Stimulated activated CD8-positive, alpha-beta memory T cell treated with anti-CD3 and anti-CD28 coated beads, Interleukin-15, amount 100 ng/mL, for 4 hours (primary cell): ENCODE measurements at places on chromosomes 2 and 18.

GRCh38 chr18:7363338-7363737 is 132.4 kb downstream of the LRRC30 start:
- no peak for DNase-seq

GRCh38 chr2:111905990-111906735 is 7.8 kb downstream of the MERTK start:
- no peak for DNase-seq

DNA sequence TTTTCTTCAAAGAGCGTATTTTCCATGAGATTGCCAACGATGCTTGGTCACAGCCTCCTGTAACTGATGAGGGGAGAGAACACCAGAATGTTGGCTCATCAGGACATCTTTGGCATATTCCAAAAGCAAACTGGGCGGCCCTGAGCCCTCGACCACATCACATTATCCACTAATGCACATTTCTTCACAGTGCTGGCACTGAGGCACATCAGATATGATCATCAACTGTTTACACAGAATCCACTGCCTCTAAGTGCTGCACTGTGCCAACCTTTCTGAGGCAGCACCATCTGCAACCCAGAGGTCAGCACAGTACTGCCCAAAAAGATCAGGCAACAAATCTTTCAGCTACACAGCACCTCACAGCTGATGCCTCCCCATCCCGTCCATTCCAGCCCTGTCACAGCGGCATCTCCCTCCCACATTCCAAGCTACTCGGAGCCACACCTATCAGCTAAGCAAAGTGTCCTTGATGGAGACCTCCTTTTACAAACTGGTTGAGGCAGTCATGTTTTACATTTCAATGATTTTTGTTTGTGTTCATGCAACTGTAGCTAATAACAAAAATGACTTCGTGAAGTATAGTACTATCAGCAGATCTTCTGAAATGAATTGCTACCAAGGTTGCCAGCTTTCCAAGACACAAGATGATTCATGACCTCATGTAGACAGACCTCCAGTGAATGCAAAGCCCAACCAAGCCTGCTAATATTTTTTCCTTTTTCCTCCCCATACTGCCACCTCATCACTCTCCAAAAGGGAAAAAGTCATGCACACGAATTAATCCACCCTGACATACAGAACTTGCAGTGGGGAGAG is 32.3 kb downstream of the MYO5B start:
- no peak for DNase-seq

DNA sequence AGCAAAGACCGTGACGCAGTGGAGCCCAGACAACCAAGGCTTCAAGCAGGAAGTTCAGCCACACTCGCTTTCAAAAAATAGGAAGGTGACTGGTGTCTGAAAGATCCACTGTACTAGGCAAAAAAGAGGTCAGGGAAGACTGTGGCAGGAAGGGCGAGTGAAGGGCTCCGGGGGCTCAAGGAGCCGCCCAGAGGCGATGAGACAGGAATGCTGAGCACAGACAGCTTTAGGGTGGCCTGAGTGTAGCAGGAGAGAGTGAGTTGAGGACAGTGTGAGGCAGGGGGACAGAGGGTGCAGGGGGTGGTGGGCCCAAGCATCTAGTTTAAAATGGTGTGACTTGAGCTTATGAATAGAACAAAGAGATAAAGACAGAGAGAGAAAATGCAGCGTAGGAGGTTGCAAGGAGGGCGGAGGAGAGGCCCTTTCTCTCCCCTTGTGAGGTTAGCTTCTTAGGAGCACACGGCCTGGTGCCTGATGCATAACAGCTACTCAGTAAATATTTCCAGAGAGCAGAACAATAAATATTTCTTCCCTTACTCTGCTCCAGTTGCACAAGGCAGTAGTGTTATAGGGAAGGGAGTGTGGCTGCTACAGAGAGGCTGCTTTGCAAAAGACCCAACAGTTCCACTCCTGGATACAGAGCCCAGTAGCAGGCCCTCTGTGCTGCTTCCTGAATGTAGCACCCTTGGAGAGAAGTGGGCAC is 789.7 kb upstream of the RAB6C start:
- DNase-seq: no peak

DNA sequence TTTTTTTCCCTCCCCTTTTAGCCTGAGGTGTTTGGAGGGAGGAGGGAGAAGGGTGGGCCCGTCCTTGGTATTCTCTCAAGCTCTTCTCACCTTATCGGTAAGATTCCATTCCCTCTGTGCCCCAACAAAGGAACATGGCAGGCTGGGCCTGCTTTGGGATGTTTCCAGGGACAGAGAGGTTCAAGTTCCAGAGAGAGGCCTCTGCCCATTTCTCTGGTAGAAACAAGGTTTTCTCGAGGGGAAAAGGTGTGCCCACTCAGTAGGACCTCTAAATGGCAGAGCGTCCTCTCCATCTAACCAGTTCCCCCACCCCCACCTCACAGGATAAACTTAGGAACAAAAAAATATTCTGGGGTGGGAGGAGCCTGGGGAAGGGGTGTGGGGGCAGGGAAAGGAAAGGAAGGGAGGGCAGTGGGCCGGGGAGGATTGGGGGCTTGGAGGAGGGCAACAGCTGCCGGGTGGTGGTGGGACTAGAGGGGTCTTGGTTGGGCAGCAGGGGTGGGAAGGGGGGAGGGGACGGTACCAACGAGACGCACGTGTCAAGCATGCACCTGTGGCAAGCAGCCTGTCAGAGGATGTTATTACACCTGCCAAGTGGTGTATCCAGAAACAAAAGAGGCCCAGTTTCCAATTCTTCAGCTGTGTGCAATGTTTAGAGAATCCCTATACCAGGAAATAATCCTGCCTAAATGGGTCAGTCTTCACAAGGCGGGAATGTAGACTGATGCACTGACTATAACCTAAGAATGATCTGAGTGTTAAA is 2.1 kb downstream of the PCBP1 start:
- DNase-seq: no peak

DNA sequence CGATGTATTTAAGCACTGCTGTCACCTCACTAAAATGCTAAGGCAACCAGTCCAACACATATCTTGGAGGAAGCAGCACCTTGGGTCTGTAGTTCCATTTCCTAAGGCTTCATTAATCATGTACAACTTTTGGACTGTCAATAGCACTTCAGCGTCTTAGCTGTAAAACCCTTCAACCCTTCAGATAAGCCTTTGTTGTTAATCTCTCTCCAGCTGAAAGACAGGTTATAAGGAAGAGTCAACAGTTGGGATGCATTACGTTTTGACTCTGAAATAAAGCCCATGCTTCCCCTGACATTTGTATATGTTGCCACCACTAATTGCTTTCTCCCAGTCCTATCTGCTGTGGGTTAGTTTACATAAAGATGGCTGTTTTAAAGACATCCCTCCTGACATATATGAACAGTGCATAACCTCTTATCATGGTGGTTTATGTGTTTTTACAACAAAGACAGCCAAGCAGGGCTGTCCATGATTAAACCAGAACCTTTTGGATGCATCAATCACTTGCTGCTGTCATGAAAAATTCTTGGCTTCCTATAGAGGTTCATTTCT is 81.5 kb downstream of the EPHA4 start:
- DNase-seq: no peak

DNA sequence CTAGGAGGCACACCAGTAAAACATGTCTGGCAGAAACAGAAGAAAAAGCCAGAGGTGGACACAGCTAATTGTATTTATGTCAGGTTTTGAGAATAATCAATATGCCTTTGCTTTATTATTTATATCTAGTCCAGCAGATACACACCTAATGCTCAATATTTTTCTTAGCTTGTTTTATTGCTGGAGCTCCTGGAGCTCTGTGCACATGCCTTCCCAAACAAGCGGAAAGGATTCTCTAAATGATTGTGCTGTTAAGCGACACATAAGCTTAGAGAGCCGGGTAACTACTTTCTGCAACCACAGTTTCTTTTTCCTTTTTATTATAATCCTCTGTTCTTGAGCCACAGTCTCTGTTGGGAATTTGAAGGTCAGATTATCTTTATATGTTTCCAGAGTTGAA is 177.3 kb upstream of the ST6GAL2 start:
- DNase-seq: no peak

DNA sequence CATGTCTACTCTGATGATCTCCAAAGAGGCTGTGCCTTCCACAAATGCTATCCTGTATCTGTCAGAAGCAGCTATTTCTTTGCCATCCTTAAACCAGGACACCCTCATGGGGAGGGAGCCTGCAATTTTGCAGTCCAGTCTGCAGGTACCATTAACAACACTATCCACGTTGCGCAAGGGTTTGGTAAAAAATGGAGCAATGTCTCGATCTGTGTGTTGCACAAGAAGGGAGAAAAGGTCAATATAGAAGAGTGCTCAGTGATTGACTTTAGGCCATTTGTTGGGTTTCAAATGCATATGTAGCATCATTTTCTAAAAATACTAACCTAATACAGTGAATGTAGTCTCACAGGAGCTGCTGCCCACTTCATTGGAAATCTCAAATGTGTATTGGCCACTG is 74.3 kb downstream of the TTN start:
- no peak for DNase-seq

- no peak for DNase-seq
Observed at GRCh38 chr2:43541165-43541564, 54.7 kb downstream of the THADA start.

DNA sequence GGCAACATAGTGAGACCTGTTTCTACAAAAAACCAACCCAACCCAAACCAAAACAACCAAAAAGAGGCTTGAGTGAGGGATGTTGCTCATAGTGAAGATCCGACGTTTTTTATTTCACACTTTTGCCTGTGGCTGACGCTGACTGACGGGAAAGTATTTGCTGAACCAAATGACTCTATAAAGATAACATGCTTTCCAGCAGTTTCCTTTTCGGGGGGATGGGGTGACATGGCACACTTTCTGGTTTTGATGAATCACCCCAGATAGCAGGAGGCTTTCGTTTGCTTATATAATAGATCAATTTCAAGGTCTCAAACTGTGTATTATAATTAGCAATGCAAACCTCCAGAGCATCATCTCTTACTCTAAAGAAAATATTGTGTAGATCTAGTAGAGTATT is 150.8 kb downstream of the AQP4 start:
- DNase-seq: no peak

DNA sequence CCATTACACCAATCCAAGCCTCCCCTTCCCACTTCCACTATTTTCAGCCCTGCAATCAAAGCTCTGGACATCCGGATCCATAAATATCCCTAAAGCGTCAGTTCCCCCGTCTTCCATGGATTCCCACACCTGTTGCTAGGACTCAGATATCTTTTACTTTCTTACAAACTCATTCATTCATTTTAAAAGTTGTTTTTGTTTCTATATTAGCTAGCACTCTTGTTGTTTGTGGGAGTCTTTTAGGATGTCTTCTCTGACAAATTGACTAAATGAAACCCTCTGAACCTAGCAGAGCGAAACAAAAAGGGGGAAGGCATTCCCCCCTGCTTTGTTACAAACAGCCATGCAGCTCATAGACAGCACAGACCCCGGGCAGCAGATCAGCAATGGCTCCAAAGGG is 9.0 kb upstream of the NBAS start:
- no peak for DNase-seq

GRCh38 chr2:116545286-116546068 is 1269.0 kb upstream of the DDX18 start:
- DNase-seq: no peak

DNA sequence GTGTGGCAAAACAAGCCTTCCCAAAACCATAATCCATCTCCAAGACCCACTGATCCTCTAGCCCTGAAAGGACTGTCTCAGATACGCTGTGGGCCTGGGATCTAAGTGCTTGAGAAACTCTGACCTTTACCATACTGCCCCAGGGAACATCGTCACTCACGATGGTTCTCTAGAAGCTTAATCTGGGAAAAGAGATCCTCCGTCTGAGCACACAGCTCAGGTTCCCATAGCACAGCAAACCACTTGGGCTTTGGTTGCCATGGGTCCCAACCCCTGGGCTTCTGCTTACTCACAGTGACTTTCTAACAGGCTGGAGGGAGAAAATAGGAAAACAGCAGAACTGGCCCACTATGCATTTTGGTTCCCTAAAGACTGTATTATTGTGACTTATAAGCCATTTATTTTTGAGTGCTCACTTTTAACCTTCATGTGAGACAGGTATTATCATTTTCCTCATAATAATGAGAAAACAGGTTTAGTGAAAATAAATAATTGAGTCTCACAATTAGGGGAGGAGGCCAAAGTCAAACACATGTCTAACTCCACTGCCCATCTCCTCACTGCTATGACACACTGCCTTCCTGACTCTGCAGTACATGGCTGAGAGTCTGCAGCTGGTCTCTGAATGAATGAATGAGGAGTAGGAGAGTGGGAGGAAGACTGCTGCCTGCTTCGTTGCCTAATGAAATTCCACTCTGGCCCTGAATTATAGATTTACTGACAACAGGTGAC is 46.7 kb downstream of the REEP1 start:
- DNase-seq: no peak

- no peak for DNase-seq
Observed at GRCh38 chr2:169073963-169074751, 4.8 kb downstream of the DHRS9 start.

DNA sequence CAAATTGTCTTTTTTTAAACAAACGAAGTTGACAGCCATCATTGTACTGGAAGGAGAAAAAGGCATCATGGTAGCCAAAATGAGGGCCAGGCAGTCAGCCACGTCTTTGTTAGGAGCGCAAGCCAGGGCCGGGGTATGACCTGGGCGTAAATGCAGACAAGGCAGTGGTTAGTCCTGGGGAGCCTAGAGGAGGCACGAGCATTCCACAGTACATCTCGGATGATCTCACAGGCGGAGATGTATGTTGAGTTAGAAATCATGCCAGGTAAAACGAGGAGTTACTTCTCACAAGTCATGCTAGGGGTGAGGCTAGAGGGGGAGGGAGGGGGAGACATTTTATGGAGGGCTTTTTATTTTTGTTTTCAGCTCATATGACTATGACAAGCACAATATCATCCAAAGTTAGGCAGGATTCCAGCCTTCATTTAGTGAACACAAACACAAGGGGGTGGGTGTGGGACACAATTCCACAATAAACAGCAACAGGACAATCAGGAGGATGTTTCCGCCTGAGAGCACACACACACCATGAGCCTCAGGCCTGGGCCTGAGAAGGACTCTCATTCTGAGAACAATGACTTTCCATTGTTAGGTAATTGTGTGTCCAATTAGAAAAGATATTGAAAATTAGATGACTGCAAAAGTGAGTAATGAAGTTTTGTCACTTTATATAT is 64.4 kb upstream of the PGAP1 start:
- no peak for DNase-seq

DNA sequence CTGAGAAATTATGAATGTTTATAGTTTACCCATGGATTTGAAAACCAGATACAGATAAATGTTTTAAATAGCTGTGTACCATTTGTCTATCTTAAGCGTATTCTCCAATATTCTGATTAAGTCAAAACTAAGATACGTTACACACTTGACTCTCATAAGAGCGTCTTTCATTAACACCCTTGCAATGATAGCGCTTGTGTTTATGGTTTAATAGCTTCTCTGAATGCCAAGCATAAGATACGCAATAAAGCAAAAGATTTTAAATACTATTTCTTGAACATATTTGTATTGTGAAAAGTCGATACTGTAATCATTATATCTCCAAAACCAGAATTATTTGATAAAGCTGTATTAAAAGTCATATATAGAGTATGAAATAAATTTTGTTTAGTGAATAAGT is 3.0 kb downstream of the CALCRL start:
- no peak for DNase-seq

GRCh38 chr2:124131276-124131675 is 106.2 kb downstream of the CNTNAP5 start:
- no peak for DNase-seq
